ENCODE measurements at places on chromosomes 16 and 17. TPM values are rescaled to one million over a fixed set of nuclear protein-coding genes. Genes with fewer than 3 reads are reported as not detected.

DNA sequence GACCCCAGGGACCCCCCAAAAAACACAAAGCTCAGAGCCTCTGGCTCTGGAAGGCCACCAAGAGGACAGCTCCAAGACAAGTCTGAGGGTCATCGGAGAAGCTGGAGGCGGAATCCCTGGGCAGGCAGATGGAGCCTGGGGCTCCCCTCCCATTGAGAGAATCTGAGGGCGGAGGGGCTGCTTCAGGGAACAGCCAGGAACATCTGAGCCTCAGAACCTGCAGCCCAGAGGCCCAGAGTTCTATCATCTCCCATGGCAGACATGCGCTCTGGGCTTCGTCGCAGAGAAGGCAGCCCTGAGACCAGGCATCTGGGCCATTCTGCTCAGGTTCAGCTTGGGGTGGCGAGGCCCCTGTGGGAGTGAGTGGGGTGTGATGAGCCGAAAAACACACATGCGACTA, 7.1 kb upstream of the SPPL2C start:
- no peak overlapping the region for H3K4me3 ChIP-seq
- no peak overlapping the region for H3K27ac ChIP-seq
- DNase-seq, result no peak
- no peaks in the 10 kb centered on the region for H3K4me1 ChIP-seq
- no peaks in the 10 kb centered on the region for H3K36me3 ChIP-seq

- H3K27ac ChIP-seq, result no peak overlapping the region
- H3K27me3 ChIP-seq, result no peaks in the 10 kb centered on the region
- no peaks in the 10 kb centered on the region for H3K36me3 ChIP-seq
- no peak for DNase-seq
Measured at GRCh38 chr17:16471295-16471694, 20.7 kb downstream of the LRRC75A start.

DNA sequence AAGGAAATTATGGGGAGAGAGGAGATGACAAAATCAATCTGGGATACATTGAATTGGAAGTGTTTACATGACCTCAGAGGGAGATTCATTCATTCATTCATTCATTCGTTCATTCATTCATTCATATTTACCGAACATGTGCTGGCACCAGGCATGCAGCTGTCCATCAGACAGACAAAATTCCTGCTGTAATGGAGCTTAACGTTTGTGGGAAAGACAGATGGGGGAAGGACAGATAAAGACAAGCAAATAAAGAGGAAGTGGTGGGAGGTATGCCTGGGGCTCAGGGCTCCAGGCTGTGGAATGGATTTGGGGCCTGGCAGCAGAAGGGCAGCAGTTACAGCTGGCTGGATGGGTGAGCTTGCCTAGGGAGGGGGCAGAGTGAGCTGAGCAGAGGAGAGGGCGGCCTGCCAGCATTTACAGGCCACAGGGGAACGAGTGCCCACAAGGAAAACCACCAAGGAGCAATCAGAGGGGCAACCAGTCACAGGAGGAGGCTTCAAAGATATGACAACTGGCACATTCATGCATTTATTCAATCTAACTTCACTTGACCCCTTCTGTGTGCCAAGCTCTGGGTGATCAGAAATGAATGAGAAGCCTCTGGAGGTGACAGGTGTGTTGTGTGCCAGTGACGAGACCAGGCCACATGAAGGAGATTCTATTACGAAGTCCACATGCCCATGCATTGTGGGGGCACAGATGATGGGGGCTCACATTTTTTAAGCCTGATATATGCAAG, 48.5 kb downstream of the ARHGAP27 start:
- DNase-seq, result peak; percentile 82
- H3K4me3 ChIP-seq, result no peak overlapping the region
- H3K27ac ChIP-seq, result no peak overlapping the region
- no peaks in the 10 kb centered on the region for H3K36me3 ChIP-seq
- no peaks in the 10 kb centered on the region for H3K4me1 ChIP-seq

DNA sequence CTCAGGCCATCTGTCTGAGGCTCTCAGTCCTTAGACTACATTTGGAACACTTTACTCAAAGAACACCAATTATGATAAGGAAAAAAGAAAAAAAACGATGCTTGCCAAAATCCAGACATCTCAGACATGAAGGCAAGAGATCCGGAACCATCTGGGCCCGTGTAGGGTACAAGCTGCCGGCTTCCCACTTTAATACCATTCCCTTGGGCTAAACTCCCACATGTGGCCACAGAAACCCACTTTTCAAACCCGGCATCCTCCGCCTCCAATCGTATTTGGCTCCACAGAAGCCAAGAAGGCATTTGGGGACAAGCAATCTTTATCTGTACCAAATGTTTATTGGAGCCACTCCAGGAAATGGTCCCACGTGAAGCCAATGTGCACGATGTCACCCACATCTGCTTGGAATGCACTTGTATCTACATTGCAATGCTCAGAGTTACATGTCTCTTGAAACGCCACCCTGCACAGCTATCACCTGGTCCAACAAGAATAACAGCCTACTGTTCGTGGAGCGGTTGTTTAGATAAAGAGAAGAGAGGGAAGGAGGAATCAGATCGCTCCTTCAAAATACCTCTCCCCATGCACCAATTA, 33.5 kb downstream of the XYLT1 start:
- no peaks in the 10 kb centered on the region for H3K27me3 ChIP-seq
- peak; percentile 72 for DNase-seq
- no peak overlapping the region for H3K4me3 ChIP-seq
- peaks cover 27% of the 10 kb centered on the region for H3K4me1 ChIP-seq

Gene GINS3
- 2.8 TPM for total RNA-seq

Gene MYH2
- not detected for total RNA-seq

Measured in thyroid gland (tissue), 4 donors.